ENCODE measurements at places on chromosomes 16 and 17.

DNA sequence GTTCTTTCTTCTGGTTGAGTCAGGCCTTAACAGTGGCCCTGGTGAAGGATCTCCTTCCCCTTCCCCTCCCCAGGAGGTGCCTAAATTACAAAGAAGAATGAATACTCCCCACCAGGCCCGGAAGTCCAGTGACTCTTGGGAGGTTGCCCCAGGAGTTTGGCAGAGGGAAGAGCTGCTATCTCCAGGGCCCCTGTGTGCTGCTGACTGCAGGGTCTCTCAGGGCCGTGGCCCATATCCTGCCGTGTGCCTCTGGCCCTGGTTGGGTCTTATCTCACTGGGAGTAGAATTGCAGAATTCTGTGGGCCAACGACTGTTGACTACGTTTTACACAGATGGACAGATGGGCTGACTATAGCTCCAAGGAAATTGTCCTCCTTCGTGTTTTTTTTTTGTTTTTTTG, 28.0 kb downstream of the AKAP1 start:
- DNase-seq = no peak

DNA sequence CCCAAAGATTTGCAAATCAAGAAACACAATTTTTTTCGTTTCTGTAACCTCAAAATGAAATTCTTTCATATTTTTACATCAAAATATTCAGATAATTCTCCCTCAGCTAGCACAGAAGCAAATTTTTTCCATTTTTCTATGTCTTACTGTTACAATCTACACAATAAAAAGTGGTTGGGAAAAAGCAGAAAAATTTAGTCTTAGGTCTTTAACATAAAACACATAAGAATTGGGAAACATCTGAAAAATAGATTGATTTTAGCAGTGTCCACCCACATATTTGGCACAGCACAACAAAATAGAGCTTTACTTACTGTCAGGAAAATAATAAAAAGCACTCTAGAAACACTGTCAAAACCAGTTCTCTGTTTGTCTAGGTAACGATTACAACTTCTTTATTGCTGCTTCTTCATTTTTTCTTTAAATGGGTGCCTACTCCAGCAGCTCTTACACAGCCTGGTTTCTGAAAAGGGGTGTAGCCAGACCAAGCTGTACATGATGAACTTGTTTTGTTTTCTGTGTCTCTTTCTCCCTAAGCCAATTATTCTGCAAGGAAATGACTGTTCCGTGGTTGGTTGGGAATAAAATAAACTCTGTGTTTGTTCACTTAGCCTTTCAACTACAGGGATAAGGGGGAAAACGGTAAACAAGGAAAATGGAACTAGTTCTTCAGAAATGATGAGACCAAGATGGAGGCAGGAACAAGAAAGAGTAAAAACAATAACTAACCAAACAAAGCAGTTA, at the start of gene ABCA6:
Gene ABCA6, minus strand, starts transcription at position 465 of the 744 bp plus-strand sequence. CDS start 1,192 bp downstream, outside the sequence.
- no peak for DNase-seq

- DNase-seq = no peak
These were observed 29.1 kb upstream of the IRX6 start for GRCh38 chr16:55294931-55295342.

GRCh38 chr17:36705874-36706731, 104.7 kb downstream of the MRM1 start:
- peak; percentile 48 for DNase-seq

DNA sequence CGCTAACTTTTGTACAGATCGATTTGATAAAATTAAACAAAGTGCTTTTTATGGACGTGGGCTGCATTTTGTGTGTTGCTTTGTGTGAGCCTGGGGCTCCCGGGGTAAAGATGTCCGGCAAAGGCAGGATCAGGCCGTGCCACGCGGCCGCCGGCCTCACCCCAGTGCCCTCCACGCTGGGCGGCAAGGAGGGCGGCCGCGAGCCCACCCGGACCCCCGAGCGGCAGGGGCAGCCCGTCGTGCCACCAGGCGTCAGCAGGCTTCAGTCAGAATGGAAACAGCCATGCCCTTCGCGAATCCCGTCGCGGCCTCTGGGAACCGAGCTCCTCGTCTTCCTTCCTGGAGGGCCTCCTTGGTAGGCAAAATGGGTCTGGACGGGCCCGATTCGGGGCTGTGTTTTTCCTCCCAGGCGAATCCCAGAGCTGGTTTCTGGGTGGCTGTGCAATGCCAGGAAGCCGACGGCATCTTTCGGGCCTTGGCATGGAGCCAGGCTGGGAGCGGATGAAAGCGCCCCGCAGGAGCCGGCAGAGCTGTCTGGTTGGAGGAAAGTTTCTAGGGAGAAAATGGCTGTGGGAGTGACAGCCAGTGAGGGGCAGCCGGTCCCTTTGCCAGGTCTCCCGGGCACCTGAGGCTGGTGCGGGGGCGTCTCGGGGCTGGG, 5.5 kb downstream of the SOX8 start:
- DNase-seq = no peak

DNA sequence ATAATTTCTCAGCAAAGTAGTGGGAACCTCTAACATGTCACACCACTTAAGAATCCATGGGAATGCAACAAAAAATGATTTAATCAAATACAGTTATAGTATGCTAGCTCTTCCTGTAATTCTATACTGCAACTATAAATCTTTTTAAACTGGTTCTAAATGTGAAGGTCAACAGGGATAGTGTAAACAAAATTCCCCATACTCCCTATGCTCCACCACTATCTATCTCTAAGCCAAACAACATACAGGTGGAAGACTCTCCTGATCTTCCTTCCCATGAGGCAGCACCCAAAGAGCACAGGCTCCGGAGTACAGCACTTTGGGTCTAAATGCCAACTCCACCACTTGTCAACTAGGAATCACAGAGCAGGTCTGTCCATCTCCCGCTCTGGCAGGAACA, 4.4 kb downstream of the XPO6 start:
- no peak for DNase-seq

DNA sequence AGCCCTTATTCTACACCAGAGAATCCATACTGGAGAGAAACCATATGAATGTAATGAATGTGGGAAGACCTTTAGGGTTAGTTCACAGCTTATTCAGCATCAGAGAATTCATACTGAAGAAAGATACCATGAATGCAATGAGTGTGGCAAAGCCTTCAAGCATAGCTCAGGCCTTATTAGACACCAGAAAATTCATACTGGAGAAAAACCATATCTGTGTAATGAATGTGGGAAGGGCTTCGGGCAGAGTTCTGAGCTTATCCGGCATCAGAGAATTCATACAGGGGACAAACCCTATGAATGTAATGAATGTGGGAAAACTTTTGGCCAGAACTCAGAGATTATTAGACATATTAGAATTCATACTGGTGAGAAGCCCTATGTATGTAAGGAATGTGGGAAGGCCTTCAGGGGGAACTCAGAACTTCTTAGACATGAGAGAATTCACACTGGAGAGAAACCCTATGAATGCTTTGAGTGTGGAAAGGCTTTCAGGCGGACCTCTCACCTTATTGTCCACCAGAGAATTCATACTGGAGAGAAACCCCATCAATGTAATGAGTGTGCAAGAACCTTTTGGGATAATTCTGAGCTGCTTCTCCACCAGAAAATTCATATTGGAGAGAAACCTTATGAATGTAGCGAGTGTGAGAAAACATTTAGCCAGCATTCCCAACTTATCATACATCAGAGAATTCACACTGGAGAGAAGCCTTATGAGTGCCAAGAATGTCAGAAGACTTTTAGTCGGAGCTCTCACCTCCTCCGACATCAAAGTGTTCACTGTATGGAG, 14.1 kb downstream of the ZFP3 start:
- no peak for DNase-seq

- no peak for DNase-seq
These were observed at the start of gene KCNG4 for GRCh38 chr16:84239909-84240308. KCNG4 (minus strand) TSS chr16:84240012; CDS start chr16:84237485, 2,527 bp downstream.

GRCh38 chr17:21299981-21300600, 15.6 kb downstream of the MAP2K3 start:
- DNase-seq = peak; percentile 21

All from pancreas (tissue), 10 donors.